ENCODE measurements at places on chromosomes 4 and X.

DNA sequence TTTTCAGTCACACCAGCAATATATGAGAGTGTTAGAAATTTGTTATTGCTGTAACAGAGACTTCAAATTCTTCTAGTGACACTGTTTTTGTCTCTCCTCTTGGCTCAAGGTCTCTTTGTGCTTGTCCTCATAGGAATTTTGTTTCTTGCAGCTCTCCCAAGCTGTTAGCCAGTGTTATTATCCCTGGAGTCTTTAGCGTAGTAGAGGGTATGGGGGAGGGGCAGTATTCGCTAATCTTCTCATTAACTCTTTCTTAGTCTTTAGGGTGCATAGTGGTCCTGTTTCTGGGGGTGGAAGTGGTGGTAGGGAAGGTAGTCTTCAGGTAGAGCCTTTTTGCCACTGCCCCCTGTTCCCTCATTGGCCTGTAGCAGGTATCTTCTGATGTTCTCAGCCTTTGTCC is 79.4 kb downstream of the JADE3 start:
- DNase-seq, result no peak

DNA sequence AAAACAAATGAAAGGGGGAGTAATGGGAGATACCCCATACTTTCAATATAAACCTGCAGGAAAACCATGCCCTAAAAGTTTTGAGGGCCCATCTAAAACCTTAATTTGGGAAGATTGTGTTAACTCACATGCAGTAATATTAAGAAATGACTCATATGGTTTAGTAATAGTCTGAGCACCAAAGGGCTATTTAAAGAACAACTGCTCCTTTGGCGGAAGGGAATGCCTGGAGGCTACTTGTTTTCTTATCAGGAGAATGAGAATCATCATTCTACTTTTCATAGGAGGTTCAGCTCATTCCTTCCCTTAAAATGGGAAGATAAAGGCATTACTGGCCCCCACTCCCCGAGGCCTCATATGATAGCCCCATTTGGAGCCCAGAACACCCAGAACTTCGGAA is 47.6 kb downstream of the SPIN3 start:
- DNase-seq, result no peak

DNA sequence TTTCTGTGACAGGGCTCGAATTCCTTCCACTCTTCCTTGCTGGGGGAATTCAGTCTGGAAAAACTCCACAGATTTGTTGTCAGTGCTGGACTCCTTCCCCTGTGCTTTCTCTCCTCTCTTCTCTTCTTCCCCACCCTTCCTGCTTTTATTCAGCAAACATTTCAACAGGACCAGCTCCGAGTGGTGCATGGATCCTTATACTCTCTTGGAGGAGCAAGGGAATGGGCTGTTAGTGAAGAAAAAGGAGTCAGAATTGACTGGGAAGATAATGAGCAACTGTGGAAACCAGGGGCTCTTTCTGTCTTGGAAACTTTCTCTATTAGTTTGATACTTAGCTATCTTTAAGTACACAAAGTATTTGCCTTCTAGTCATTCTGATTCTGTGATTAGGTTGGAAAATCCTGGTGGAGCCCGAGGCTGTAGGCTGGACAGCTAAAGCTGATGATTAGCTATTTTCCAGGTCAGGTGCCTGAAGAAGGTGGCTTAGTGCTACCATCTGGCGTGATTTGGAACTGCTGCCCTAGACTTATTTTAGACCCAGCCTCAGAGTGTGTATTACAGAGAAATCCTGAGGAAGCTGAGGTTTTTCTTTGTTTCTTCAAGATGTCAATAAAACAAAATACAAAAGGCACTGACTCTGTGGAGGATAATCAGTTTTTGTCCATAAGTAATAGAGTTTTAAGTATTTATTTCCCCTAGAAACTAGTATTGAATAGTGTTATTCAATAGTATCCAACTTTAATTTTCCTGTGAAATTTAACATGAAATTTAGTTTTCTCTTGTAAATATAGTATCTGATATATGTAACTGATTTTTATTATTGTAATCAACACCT is 38.4 kb downstream of the NAP1L5 start:
- peak; percentile 13 for DNase-seq

GRCh38 chrX:75071334-75071733 is 84.7 kb downstream of the ABCB7 start:
- DNase-seq, result no peak

DNA sequence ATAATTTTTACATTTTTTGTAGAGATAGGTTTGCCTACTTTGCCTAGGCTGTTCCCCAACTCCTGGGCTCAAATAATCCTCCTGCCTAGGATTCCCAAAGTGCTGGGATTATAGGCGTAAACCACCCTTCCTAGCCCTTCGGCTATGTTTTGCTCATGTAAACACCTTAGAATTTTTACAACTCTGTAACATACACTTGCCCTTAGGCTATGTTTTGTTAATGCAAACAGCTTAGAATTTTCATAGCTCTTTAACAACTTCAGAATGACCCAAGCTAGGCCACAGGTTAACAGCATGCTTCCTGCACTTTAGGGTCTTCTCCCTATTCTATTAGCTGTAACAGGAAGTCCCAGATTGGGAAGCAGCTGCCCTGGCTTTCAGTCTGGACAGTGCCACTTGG is 24.2 kb downstream of the KLHL15 start:
- DNase-seq, result no peak

DNA sequence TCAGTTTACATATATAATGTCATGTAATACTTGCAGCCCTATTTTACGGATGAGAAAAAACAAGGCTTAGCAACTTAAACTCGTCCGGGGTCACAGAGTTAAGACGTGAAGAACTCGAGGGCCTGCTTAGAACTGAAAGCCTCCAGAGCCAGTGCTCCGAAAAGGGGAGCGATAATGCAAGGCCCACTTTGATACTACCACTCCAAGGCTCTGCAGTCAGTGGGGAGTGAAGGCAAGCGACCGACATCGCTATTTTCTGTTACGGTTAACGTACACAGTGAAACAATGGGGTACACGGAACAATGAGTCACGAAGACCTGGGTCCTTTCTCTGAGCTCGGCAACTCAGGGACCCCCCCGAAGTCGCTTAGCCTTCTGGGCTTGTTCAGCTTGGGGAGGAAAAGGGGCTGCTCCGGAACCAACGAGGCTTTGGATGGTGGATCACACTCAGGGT is 965 bp downstream of the PPA2 start:
- no peak for DNase-seq

DNA sequence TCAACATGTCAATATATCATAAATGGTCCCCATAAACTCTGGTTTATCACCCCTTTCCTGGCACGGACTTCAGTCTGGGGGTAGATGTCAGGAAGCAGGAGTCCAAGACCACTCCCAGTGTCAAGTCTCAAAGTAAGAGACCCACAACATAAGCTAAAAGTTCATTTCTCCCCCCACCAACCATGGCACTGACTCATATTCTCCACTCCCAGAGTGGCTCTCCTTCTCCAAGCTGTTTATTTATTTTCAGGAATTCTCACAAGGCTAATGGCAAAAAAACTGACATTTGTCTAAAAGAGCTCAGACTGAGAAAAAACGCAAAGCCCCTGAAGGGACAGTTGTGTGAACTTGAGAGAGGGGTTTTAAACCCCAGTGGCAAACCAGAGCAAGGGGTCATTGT is 217.0 kb downstream of the RAB28 start:
- DNase-seq, result no peak

- no peak for DNase-seq
Observed at GRCh38 chrX:25028726-25029125, 13.0 kb upstream of the ARX start.

DNA sequence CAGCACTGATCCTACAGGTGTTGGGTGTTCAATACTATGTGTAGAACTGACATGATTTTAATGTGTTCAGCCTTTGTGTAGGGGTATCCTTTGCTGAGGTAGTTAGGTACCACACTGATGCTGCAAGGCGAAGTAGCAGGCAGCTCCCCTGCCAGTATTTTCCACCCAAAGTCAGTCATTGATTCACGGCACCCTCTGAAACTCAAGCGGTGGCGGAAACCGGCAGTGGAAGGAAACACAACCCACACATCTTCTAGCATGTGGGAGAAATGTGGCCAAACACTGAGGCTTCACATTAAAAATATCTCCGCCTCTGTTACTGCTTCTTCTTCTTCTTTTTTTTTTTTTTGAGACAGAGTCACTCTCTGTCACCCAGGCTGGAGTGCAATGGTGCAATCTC is 126.3 kb downstream of the AASDH start:
- DNase-seq, result no peak

DNA sequence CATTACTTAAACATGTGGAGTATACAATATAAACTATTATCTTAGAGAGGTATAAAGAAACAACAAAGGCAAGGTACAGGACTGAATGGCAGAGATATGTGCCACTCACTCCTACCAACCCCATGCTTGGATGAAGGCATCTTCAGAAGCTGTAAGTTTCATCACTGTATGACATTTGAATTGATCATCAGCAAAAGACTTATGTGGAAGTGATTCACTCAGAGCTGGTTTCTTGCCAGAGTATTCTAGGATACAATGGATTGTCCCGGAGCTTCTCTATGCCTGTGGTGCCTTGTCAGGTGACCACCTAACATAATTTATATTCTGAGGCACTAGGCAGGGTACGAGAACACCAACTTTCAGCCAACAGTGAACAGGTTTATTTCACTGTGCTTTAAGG is 392.2 kb downstream of the PPP1R2C start:
- no peak for DNase-seq

- DNase-seq, result no peak
Observed at GRCh38 chr4:113378836-113379235, 329.4 kb downstream of the ANK2 start.

GRCh38 chr4:55358668-55359067 is 12.6 kb downstream of the SRD5A3 start:
- DNase-seq, result no peak

DNA sequence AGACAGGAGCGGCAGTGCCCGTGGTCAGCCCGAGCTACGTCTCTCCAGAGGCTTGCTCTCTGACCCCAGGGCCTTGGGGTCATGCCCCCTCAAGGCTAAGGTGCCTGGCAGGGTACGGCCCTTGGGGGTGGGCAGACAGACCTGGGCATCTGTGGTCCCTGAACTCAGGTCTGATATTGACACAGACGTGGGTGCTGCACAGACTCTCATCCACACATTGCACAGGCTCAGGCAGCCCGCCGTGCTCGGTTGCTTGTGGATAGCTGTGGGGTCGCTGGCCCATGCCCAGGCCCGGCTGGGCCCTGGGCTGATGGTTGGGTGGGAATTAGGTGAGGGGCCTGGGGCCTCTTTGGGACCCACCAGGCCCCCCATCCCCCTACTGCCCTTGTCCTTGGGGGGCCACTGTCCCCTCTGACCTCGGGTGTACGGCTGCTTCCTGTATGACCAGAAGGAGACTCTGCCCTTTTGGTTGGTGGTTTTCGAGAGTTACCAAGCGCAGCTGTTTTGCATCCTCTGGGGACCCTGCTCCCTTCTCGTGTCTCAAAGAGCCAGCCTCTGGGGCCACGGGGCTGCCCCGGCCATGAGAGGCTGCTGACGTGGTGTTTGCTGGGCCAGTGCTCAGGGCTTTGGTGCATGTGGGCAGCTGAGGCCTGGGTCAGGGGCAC is 10.1 kb downstream of the FGFRL1 start:
- DNase-seq, result no peak

DNA sequence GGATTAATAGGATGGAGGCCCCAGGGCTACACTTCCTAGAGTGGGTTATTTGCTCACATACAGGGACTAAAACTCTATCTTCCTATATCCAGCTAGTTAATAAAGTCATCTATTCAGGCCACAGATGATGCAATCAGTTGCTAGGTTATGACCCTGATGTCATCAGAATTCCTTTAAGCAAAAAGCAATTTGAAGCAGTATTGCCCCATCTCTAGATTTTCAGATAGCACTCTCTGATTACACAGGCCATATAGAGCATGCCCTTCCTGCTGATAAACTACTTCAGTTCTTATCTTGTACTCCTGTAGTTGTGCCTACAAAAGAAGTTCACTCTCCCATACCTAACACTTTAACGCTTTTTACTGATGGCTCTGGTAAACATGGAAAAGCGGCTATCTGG is 84.8 kb downstream of the TMEM144 start:
- no peak for DNase-seq

GRCh38 chrX:113033966-113034680 is 193.5 kb upstream of the AMOT start:
- DNase-seq, result no peak

- no peak for DNase-seq
Observed at GRCh38 chrX:153830640-153831428, 490 bp upstream of the PDZD4 start.

DNA sequence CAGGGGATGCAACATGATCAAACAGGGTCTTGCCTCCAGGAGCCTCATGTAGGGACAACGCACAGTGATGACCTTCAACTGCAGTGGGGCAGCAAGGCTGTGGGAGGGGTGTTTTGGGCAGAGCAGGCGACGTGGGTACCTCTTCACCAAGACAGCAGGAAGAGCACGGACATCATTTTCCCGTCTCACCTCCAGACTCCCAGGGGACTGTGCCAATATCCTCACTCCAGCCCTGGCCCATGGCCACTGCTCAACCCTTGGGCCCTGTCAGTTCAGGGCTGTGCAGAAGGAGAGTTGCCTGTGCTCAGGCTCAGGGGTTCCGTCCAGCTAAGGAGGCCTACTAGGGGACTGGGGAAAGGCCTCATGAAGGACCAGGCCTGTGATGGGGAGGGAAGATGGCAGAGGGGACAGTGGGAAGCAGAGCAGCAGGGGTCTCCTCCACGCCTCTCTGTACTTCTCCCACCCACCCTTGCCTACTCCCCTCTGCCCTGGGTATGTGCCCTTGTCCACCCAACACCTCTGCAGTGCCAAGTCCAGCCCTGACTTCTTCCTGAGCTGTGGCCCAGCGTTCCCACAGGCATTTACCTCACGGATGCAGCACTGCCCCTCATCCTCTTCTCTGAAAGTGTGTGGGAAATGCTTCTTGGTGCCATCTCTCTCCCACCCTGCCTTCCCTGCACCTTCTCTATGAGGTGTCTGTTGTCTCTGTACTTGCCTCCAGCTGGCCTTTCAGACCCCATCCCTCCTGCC is 1.4 kb downstream of the IL9R start:
- DNase-seq, result no peak

- DNase-seq, result peak; percentile 19
Observed at GRCh38 chr4:109648266-109648996, 54.8 kb downstream of the CASP6 start.

DNA sequence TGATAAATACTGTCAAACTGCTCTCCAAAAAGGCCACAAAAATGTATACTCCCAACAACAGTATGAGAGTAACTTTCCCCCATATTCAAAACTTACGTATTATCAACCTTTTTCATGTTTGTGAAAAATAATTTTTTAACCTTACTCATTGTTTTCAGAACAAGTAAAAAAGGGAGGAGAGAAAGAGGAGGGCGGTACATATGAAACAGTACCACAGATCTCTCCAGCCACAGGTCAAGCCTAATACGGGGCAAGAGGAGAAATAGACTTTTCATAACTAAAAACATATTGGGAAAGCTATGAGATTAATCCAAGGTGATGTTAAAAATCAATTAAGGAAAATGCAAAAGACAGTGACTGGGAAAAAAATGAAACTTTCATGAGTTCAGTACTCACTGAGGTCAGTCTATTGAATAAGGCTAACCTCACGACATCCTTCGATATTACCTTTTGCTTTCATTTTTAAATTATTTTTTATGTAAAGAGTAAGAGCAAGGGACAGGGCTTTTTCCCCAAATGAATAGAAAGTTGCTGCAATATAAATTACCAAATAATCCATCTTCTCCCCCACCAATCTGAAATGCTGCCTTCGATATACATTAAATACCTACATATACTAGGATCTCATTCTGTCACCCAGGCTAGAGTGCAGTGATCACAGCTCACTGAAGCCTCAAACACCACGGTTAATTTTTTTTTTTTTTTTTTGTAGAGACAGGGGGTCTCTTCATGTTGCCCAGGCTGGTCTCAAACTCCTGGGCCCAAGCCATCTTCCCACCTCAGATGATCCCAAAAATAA is 25.3 kb downstream of the FBXW7 start:
- DNase-seq, result no peak

GRCh38 chr4:7185487-7186030 is 6.8 kb upstream of the SORCS2 start:
- no peak for DNase-seq

GRCh38 chr4:106238820-106239420 is 77.1 kb downstream of the TBCK start:
- DNase-seq, result no peak

Data from T follicular helper cell (primary cell).